RCC 7860 (cell line): ENCODE measurements at places on chromosomes 4 and X.

DNA sequence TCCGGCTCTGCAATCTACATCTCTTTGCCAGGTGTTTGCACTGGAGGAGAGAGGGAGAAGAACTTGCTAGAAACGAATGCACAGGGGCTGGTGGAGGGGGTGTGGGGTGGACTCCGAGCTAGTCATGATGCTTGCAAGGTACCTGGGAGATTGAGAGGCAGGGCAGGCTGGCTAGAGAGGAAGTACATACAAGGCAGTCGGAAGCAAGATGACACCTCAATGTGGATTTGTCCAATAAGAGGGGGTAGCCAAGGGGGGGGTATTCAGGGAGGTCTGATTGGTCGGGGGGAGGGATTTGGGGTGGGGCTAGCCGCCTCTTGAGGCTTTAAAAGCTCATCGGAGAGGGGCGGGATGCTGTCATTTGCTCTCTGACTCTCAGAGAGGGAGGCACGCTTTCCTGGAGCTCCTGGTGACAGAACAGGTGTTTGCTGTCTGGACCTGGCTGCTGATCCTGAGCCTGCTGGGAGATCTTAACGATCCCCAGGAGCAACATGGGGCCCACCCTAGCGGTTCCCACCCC is at the start of gene GPR50:
Gene GPR50 (plus strand): TSS at position 354 of the 520 bp plus-strand sequence. CDS start 138 bp downstream, at position 492.
- DNase-seq, result no peak

DNA sequence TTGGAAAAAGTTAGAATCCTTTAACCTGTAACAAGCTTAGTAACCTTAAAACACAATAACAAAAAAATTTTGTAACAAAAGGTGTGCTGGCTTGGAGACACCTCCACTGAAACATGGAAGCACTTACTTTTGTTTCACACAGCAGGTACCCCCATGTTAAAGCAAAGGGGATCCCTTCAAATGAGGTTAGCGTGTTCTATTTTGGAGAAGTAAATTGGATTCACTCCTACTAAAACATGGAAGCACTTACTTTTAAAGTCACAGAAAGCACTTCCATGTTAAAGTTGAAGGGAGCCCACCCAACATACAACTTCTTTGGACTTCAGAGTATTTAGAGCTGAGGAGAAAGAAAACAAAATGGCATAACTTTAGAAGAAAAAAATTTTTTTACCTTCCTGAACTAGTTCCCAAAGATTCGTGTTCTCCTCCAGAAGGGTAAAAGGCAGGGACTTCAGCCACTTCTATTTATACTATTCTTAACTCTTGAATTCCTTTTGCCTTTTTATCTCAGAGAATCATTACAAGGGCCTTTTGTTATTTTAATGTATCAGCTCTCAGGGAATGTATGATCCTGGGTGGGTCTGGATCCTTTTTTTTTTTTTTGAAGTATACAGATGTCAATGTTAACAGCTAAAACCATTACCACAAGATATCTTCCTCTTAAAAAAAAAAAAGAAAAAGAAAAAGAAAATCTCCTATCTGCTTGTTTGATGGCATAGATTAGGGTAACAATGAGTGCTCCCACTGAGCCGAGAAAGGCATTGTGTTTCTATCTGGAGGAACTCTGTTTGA is 11.5 kb downstream of the LARP7 start:
- no peak for DNase-seq

DNA sequence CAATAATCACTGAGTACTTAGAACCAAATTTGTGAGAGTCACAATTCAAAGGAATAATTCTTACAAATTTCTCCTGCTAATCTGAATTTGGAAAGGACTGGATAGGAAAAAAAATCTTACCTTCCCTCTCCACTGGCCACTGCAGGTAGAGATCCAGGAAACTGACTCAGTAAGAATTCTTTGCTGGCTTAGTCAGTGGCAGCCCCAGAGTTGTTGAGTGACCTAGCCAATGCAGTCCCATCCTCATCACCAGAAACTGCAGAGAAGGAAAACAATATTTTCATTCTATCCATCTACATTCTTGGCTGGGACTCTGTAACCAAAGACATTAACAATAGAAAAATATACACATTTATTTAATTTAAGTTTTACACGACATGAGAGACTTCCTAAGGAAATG is 572.0 kb downstream of the ADGRL3 start:
- no peak for DNase-seq

- no peak for DNase-seq
Observed at GRCh38 chr4:169420291-169420690, 149.5 kb upstream of the SH3RF1 start.

- DNase-seq, result no peak
Observed at GRCh38 chrX:134688031-134688823, 30.0 kb upstream of the PLAC1 start.

- DNase-seq, result no peak
Observed at GRCh38 chr4:185395238-185395955, at the start of gene LRP2BP. LRP2BP (minus strand) TSS chr4:185395924; CDS start chr4:185378186, 17,738 bp downstream.

GRCh38 chr4:35342833-35343232 is 901.5 kb downstream of the ARAP2 start:
- DNase-seq, result no peak

- DNase-seq, result no peak
Observed at GRCh38 chrX:135000516-135000915, 9.7 kb downstream of the SMIM10 start.

DNA sequence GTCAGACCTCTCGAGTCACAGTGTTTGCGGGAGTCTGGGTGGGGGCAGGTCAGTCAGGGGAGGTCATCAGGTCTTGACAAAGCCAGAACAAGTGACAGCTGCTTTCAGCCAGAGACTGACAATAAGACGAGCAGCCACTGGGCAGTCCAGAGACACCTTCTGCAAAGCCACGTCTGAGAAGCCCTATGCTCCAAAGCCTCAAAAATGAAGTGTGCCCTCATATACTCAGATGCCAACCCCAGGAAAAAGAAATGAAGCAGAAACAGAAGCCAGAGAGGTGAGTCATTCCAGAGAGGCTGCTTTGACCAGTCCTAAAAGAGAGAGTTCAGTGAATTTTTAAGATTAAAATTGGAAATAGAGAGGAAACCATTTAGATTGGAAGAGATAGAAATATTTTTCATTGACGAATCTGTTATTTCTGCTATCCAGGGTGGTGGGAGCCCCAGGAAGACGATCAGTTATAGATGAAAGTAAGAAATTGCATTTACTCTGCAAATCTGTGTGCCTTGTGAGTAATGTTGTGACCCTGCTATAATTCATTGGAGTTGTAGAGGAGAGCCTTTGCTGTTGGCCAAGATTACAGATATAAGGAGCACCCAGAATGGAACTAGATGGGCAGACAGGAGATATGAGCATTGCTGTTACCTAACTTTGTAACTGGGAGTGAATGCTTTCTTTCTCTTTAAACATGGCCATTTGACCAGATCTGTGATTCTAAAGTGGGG is 77.9 kb downstream of the LRRC66 start:
- peak; percentile 34 for DNase-seq

DNA sequence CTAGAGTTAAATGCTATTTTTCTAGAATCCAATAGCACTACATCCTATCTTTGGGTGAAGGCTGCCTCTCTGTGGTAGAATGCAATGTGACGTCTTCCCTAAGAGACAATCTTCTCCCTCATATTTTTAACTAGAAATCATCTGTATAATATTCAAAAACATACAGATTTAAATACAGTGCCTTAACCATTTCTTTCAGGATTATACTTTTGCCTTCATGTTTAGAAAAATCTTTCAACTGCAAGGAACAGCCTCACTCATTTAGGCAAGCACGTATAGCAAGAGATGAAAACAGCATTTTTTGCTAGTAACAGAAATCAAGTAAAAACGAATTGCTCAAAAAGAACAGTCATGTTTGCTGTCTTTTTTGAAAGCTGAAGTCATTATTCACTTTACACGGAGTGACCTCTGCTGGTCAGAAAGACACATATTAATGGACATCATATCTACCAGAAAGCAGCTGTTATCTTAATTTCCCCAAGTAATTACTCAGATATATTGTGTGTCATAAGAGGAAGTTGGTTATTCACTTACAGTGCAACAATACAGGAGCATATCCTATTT is 422.3 kb downstream of the STPG2 start:
- DNase-seq, result peak; percentile 26

DNA sequence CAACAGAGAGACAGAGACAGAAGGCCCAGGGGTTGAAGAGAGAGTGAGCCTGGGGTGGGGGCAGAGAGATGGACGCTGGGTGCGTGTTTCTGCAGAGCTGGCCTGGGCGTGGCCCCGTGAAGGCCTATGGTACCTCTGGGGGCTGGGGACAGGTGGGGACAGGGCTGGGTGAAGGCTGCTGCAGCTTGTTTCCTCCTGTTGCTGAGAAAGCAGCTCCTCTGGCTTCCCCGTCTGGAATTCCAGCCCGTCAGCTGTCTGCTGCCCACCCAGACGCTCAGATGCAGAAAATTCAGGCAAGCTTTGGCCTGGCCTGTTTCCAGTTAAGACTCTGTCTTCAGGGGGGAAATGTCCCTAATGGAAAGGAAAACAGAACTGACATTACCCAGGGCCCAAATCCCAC is 76.8 kb upstream of the PSAPL1 start:
- DNase-seq, result no peak

DNA sequence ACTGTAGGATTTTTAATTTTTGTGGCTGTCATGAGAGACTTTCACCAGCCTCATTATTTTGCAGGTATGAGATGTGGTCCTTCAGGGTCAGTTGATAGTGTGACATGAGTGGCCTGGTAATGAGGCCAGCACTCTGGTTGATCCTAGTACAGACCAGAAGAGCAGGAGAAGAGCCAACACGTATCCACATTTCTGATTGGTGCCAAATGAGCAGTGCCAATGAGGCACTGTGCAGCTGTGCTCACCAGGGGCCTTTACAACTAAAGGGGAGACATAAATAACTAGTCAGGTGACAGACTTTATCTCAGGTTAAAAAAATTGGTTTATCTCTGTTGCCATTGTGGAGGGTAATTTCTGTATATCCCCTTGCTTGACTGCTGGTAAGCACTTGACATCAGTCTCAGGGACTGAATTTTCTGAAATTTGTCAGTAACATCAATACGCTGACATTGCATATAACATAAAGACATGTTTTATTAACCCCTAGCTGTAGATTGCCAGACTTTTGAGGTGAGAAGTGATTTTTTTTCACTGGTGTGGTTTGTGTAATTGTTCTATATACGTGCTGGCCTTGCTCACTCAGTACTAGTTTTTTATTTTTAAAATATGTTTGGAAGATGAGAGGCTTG is 101.2 kb downstream of the AFF1 start:
- no peak for DNase-seq

DNA sequence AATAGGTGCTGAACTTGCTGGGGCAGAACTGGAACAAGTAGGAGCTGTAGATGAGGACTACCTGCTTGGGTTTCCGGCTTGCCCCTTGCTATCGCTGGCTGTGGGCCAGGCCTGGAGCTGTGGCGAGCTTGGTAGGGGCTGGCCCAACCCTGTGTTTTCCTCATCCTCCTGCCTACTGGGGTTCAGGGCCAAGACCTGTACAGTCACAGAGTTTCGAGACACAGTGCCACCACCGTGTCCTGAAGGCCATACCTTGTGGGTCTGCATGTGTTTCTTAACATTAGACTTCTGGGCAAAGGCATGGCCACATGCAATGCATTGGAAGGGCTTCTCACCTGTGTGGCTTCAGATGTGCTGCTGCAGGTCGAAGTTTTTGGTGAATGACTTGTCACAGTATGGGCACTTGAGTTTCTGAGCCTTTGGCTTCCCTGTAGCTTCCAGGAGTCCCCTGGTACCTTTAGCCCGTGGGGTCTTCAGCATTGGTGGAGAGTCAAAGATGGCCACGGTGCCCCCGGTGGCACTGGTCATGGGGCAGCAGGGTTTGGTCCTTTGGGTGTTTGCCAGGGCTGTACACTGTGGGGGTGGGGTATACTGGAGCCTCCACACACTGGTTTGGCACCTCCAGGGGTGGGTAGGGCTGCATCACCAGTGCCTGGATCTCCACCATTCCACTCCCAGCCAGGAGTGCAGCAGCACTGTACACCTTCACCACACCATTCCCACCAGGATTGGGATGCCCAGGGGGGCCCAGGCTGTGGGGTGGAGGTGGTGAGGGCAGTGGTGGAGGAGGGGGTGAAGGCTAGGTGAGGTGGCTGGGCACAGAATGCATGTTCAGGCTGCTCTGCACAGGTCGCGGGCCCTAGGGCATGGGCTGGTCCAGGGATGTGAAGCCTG is 52.1 kb downstream of the CFAP299 start:
- no peak for DNase-seq

DNA sequence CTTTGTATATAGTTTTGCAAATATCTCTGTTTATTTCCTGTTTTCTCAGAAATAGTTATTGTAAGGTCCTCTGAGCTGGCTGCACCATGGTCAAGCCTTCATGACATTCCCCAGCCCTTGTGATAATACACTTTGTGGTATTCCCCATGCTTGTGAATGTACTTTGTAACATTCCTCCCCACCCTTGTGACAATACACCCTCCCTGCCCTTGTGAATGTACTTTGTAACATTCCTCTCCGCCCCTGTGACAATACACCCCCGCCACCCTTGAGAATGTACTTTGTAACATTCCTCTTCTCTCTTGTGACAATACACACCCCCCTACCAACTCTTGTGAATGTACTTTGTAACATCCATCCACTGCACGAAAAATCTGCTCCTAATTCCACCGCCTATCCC is 530.7 kb downstream of the CENPC start:
- DNase-seq, result no peak

GRCh38 chrX:40496728-40497127 is 84.0 kb upstream of the ATP6AP2 start:
- DNase-seq, result no peak

DNA sequence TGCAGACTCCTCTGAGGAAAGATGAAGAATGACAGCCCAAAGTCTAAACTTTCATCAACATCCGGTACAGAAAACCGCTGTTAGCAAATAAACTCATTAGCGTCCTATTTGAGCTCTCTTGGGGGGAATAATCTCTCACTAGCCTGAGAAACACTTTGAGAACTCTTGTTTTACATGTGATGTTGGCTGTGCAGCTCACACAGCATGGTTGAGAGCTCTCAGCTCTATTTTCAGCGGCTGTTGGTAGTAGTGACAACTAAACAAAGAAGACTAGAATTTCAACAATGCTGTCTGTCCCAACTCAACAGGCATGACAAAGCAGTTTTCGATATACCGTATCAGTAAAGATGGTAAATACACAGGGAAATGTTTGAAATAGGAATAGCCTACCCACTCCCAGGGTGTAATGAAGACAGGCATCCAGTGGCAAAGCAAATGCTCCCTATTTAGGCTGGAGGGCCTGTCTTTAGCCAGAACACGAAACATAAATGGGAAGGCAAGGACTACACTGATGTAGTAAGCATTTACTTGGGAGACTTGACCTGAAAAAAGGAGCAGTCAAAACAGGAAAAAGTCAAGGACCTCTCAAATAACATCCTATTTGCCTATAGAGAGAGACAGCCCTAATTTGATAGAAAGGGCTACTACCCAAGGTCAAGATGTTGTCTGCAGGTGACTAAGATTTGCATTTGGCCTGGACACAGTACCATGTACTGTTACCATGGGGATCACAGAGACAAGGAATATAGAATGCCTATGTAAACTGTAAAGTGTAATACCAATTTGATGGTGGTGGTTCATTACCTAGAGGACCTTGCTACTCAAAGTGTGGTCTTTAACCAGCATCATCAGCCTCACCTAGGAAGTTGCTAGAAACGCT is 60.4 kb downstream of the PPEF2 start:
- DNase-seq, result no peak
